Stimulated activated CD8-positive, alpha-beta memory T cell treated with anti-CD3 and anti-CD28 coated beads, Interleukin-4, amount 100 ng/mL, for 1 hour (primary cell): ENCODE measurements at places on chromosomes 16 and 17.

DNA sequence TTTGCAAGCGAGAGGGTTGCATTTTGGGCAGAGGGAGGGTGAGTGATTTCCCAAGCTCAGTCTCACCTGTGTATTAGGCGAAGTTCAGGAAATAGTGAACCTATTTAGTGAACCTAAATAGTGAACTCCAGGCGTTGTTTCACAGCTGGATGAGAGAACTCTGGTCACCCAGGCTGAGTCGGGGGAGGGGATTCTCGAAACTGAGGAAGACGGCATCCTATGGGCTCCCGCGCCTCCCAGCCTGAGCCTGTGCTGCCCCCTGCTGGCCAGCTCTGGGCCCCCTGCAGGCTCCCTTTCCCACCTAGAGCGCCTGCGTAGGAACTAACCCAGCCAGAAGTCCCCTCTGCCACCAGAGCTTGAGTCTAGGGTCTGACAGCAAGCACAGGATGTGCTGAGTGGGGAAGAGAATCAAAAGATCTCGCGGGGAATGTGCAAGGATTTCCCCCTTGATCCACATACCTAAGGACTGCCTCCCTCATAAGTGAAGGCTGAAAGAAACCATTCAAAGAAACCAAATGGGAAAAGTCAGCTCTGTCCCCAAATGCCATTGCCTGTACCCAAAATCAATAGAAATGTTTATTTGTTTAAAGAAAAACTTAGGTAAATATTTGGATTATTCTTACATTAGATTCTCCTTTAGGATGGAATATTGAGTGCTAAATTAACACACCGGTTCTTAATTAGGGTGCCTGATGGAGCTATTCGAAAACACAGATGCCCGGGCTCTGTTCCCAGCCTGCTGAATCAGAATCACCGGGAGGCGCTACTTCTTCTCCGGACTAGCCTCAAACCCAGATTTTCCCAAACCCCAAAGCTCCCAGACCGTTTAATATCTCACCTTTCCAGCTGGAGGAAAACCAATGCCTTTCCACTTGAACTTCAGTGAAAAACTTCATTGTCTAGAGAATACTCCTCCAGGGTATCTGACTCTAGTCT is 14.8 kb upstream of the MARVELD3 start:
- DNase-seq, result peak; percentile 61

DNA sequence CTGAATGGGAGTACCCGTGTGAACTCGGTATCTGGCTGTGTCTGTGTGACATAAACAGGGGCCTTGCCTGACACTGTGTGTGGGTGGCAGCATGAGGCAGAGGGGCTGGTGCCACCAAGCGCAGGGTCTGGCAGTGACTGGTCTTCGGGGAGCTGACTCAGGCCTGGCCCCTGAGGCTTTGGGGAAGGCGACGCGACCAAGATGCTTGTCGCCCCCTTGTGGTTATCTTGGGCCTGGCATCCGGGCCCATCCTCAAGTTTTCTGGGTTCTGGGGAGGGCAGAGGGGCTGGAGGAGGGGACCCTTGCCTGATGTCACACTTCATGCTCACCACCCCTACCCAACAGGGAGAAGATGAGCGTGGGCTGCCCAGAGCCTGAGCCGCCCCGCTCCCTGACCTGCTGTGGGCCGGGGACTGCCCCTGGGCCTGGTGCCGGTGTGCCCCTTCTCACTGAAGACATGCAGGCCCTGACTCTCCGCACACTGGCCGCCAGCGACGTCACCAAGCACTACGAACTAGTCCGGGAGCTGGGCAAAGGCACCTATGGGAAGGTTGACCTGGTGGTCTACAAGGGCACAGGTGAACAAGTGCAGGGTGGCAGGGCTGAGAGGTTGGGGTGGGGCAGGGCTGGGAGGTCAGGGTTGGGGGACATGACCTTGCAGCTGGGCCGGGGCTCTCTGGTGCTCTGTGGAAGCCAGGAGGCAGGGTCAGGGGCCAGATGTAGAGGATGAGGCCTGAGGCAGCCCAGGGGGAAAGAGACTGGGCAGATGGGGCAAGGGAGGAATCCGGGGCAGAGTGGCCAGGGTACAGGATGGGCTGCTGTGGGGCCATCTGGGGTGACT is 24.9 kb downstream of the SBK1 start:
- DNase-seq, result peak; percentile 65

DNA sequence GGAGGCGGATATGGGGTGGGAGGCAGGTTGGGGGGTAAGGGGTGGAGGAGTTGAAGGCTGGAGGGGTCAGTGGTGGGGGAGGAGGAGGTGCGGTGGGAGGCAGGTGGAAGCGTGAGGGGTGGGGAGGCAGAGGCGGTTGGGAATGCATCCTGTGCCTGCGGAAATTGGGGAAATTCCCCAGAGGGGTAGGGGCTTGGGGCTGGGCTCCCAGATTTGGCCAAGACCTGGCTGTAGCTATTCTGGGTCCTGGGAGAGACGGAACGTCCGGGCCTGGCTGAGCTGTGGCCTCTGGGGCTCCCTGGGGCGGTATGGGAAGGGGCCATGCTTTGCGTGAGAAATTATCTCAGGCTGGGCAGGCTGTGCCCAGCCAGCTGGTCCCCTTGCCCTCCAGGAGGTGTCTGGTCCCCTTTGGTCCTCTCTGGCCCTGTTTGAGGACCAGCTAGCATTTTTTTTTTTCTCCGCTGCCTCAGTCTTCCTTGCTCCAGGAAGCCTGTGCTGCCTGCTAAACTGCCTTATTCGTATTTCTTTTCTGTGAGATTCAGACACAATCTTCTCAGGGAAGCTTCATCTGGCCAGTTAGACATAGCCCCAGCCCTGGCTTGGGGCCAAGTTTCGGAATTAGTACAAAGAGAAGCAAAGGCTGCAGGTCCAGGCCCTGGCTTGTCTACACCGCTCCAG is 7.3 kb upstream of the TRPV2 start:
- no peak for DNase-seq

DNA sequence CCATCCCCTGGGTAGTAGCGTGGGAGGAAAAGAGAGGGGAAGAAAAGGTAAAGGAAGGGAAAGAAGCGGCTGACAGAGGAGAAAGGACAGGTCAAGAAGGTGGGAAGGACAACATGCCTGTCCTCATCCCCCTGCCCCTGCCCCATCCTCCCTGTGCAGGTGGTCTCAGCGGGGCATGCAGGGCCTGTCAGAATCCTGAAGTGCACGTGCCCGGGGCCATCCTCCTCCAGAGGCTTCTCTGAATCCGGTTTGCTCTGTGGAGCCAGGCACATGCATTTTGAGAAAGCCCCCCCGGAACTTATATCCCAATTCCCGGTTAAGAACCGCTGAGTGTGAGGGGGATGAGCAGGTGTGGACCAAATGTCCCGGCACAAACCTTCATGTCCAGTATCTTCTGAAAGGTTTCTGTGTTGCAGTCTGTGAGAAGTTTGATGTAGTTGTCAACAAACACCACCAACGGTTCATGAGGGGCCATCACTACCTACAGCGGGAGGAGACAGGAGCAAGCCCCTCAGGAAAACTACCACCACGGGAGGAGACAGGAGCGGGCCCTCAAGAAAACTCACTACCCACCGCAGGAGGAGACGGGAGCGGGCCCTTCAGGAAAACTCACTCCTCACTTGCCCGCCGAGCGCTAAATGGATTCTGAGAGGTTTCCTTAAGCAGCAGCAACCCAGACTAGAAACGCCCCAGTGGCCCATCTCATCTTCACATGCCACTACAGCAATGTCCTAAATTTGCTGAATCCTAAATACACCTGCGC is 167.0 kb upstream of the RPH3AL start:
- no peak for DNase-seq

DNA sequence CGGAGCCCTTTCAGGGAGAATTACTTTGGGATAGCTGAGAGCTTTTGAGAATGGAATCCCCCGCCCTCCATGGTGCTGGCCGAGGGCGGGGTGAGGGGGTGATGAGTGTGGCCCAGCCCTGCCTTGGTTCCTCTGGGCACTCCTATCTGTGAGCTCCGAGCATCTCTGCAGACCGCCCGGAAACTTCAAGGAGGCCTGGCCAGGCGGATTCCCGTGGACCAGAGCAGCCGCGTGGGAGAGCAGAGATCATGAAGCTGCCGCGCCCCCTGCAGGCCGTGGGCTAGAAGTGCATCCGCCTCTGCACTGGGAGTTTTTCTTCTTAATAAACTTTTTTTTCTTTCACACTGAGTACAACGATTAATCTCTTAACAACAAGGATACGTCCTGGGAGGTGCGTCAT is 392.9 kb upstream of the EEF2KMT start:
- no peak for DNase-seq

DNA sequence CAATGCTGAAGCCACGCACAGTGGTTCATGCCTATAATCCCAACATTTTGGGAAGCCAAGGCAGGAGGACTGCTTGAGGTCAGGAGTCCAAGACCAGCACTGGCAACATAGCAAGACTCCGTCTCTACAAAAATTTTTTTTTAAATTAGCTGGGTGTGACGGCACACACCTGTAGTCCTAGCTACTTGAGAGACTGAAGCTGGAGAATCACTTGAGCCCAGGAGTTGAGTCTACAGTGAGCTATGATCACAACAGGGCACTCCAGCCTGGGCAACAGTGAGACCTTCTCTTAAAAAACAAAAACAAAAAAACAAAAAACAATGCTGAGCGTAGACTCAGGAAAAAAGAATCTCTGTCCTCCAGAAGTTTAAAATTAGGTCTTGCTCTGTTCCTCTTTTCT is 6.1 kb downstream of the GNA13 start:
- DNase-seq, result no peak

DNA sequence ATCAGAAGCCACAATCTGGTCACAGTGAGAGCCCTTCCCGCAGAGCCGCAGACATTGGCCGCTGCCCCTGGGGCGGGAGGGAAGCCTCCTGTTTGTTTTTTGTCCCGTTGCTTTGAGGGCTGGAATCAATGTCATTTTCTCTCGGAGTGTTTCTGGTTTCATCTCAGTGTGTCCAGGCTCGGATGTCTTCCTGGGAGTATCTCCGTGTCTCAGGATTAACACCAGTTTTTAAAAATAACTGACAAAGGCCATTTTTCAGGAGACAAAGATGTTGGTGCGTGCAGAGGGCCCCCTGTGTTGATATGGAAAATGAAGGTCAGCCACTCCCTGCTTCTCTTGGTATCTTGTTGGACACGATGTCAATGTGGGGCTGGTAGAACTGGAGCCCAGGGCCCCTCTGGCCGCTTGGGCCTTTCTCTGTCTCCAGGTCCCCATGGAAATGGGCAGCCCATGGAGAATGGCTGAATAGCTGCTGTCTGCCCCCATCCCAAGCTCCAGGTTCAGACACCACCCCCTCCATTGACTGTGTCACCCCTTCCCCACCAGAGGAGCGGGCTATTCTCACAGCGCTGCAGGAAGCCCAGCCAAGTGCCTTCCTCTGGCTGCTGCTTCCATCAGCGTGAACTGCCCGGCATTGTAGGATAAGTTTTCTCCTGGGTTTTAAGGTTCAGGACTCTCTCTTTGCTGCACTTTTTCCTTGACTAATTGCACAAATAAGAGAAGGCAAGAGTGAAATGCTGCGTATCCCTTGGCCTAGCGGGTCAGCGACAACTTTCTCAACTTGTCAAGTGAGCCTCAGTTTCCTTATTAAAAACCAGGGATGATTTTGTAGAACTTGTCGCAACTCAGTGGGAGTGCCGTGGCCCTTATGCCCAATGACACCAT is 72.2 kb upstream of the METTL9 start:
- DNase-seq, result no peak

DNA sequence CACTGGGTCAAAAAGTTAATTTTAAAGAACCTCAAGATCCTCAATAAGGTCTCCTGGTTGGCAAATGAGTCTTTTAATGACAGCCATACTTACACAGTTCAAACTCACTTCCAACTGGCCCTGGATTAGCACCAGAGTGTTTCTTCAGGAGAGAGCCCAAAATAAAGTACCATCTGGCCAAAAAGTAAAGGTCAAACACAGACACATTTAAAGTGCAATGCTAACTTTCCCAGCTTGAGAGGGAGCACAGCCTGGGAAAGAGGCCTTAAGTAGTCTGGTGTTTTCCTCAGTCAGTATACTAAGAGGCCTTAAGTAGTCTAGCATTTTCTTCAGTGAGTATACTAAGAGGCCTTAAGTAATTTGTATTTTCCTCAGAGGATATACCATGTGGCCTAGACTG is 46.6 kb upstream of the ERN1 start:
- no peak for DNase-seq

DNA sequence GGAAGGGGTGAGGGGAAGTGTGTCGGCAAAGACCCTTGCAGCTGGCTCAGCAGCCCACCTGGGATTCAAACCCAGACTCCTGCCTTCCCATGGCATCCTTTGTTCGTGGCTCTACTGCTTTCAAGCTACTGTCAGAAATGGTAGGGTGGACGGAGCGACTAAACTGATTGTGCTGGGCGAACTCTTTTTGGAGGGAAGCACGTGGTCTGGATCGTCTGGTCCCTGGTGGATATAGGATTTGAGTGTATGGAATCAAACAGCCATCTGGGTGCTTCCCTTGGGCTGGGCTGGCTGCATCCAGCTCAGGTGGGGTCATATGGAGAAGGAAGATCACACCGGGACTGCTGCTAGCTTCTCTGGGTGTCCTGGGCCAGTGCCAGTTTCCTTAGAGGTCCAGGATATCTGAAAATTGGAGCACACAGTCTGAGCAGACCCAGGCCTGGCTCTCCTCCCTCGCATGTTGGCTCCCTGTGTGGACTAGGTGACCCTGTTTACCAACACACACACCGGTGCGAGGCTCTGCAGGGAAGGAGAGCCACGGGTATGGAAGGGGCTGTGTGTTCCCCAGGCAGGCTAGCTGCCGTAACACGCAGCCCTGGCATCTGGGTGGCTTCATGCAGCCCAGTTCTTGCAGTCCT is 8.6 kb downstream of the CMIP start:
- no peak for DNase-seq

DNA sequence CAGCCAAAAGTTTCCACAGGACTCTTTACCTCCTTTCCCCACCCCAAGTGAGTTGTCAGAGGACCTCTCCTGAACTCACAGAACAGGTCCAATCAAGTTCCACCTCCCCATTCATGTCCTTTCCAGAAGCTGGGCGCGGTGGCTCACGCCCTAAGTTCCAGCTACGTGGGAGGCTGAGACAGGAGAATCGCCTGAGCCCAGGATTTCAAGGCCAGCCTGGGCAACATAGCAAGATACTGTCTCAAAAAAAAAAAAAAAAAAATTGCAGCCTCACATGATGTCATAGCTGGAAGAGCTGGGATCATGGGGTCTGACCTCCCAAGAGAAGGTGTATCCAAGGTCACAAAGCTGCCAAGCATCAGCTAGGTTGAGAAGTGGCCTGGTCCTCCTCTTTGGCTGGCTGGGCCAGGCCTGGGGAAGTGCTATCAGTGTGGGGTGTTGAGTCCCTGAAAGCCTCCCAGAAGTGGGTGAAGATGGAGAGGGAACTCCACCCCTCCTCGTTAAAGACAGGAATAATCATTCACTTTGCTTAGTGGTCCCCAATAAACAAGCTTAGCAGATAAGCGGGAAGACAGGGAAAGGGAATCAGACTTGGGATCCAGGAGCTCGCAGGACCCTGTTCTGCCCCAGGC is 5.5 kb upstream of the MNT start:
- no peak for DNase-seq

DNA sequence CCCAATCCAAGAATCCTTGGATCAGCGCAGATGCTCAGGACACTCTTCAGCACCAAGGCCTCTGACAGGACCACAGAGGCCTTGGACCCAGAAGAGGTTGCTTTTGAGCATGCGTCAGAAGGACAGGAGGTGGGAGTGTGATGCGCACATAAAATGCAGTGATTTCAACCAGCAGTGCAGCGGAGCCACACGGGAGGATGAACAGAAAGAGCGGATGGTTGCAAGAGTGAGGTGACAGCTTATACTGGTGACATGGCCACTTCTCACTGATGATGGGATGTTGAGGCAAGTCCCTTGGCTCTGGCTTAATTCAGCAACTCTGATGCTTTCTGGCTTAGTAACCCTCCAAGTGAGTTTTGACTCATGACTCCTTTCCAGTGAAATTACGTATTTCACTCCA is 25.2 kb upstream of the ERN1 start:
- DNase-seq, result no peak

- no peak for DNase-seq
These were observed 327.3 kb upstream of the CDH8 start for GRCh38 chr16:62363501-62363900.
